Activated CD4-positive, alpha-beta T cell treated with anti-CD3 and anti-CD28 coated beads, Interleukin-2, amount 10 ng/mL, durations not matched to agents 24 days and 14 days (primary cell): ENCODE measurements at places on chromosomes 2 and 18. TPM values are rescaled to one million over a fixed set of nuclear protein-coding genes. Genes with fewer than 3 reads are reported as not detected.

GRCh38 chr18:4134700-4135099, 320.4 kb downstream of the DLGAP1 start:
- H3K4me1 ChIP-seq: no peaks in the 10 kb centered on the region
- H3K27me3 ChIP-seq: no peaks in the 10 kb centered on the region
- H3K4me3 ChIP-seq: no peak overlapping the region
- no peaks in the 10 kb centered on the region for H3K36me3 ChIP-seq
- no peak for DNase-seq
- H3K27ac ChIP-seq: no peak overlapping the region

- no peak overlapping the region for H3K27ac ChIP-seq
- peaks cover 62% of the 10 kb centered on the region for H3K36me3 ChIP-seq
- H3K4me1 ChIP-seq: no peaks in the 10 kb centered on the region
Observed at GRCh38 chr2:26202981-26203490, 30.1 kb downstream of the GAREM2 start.

The RIT2 gene
- total RNA-seq: not detected in 2 replicates

DNA sequence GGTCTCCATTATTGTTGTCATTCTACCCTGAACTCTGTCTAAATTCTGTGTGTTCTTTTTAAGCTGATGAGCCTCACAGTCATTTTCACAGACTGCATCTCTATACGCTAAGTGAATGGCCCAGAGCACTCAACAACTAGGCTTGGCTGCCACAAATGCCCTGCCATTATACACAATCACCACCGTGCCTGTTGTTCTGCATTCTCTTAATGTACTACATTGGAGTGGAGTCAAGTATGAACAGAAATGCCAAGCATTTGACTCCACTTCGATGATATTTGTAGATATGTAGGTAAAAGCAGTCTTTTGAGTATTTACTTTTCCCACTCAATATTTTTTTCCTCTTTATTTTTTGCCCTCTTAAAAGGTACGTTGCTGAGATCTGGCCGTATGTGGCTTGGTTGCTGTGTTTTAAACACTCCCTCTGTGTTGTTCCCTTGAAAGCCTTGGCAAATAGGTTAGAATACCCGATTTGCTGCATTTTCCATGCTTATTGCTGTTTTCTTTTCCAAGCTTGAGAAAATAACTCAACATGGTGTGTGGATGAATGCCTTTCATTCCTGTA, 36.2 kb upstream of the TMEFF2 start:
- H3K27me3 ChIP-seq: no peaks in the 10 kb centered on the region
- no peak overlapping the region for H3K4me3 ChIP-seq
- no peak overlapping the region for H3K27ac ChIP-seq
- no peak for DNase-seq
- H3K4me1 ChIP-seq: no peaks in the 10 kb centered on the region

The CNTNAP5 gene
- not detected in 2 replicates for total RNA-seq

The ZNF397 gene
- total RNA-seq: 19.2 and 22.6 TPM in 2 replicates

DNA sequence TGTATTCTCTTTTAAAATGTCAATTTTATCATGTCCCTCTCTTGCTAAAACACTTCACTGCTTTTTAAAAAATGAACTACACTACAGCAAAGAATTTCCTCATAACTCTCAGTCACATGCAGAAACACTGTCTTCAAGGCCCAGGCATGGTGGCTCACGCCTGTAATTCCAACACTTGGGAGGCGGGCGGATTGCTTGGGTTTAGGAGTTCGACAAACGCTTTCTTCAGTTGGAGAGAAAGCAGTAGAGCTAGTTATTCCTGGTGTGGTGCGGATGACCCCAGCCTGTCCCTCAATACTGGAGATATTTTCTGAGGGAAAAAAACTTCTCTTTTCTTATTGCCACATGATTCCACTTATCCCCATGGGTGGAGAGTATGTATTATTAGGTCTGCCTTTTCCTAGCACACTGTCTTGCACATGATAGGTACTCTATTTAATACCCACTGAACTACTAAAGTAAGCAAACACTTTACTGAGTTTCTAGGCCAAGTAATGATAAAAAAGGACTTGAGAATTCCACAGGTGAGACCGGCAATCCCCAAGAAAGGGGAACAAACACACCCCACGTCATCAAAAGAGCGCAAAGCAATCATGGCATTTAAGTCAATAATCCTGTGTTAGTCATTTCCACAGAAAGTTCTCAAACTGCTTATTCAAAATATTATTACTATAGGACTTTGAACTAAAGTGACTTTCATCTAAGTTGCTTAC, 77.1 kb downstream of the SPIRE1 start:
- peaks cover 2% of the 10 kb centered on the region for H3K27me3 ChIP-seq
- H3K36me3 ChIP-seq: no peaks in the 10 kb centered on the region
- no peak overlapping the region for H3K27ac ChIP-seq
- H3K4me3 ChIP-seq: no peak overlapping the region
- no peaks in the 10 kb centered on the region for H3K4me1 ChIP-seq

GRCh38 chr2:119808516-119809147, 48.9 kb downstream of the PTPN4 start:
- no peaks in the 10 kb centered on the region for H3K27me3 ChIP-seq
- H3K36me3 ChIP-seq: peaks cover 22% of the 10 kb centered on the region
- no peak overlapping the region for H3K27ac ChIP-seq
- no peak overlapping the region for H3K4me3 ChIP-seq

DNA sequence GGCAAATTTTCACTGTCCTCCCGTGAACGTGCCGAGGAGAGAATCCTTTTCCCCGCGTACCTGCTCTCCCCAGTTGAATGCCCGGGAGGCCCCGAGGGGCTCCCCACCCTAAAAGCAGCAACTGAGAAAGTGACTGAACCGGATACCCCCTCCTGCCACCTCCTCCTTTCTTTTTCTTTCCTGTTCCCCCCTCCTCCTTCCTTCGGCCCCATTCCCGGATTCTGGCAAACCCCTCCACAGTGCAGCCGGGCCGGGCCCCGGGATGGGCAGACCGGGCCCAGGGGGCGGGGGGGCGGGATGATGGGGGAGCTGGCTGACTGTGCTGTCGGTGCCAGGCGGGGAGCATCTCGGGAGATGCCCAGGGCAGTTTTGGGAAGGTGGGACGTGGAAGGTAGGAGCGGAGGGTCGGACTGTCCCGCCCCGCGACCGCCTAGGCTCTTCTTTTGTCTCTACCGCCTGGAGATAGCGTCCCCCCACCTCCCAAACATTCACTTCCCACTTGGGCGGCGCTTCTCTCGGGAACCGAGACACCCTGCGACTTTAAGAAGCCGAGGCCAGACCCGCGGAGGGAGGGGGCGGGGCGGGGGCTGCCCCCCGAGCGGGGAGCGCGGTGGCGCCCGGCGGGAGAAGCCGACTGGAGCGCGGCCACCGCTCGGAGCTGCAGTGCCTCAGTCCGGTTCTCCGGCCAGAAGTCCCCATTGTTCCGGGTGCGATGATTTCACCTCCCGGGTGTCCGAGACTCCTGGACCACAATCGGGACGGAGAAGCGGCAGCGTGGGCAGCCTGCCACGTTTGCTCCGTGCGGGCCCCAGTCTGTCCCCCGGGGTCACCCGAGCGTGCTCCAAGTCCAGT, 8.2 kb downstream of the DLX2 start:
- no peak for DNase-seq
- peak overlapping the region; percentile 5 for H3K27ac ChIP-seq
- peaks cover 28% of the 10 kb centered on the region for H3K4me1 ChIP-seq
- peaks cover 10% of the 10 kb centered on the region for H3K36me3 ChIP-seq
- H3K4me3 ChIP-seq: peak overlapping the region; percentile 82

DNA sequence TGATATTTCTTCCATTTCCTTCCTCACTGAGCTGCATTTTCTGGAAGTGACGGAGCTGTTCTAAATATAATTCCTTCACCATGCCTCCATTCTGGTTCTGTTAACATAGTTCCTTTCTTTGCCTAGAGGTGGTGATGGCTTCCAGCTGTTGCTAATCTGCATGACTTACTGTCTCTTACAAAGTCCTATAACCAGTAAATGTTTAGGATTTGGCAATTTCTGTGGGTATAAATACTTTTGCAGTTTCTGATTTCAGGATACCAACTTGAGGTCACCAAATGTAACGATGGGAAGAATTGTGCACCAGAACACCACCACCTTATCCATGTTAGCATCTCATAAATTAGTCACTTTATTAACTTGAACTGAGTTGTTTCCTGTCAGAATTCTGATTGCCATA, 101.7 kb upstream of the FN1 start:
- no peaks in the 10 kb centered on the region for H3K27me3 ChIP-seq
- no peaks in the 10 kb centered on the region for H3K36me3 ChIP-seq
- no peak for DNase-seq

GRCh38 chr2:96267159-96267971, 1.3 kb downstream of the CIAO1 start:
- peaks cover 56% of the 10 kb centered on the region for H3K36me3 ChIP-seq
- H3K27me3 ChIP-seq: no peaks in the 10 kb centered on the region
- peak overlapping the region; percentile 99 for H3K4me3 ChIP-seq
- peak overlapping the region; percentile 98 for H3K27ac ChIP-seq
- DNase-seq: peak; percentile 86

GRCh38 chr2:198408171-198408570, 603.8 kb downstream of the PLCL1 start:
- no peaks in the 10 kb centered on the region for H3K4me1 ChIP-seq
- no peak overlapping the region for H3K27ac ChIP-seq
- H3K36me3 ChIP-seq: no peaks in the 10 kb centered on the region
- no peak for DNase-seq
- H3K27me3 ChIP-seq: peaks cover 5% of the 10 kb centered on the region
- no peak overlapping the region for H3K4me3 ChIP-seq

DNA sequence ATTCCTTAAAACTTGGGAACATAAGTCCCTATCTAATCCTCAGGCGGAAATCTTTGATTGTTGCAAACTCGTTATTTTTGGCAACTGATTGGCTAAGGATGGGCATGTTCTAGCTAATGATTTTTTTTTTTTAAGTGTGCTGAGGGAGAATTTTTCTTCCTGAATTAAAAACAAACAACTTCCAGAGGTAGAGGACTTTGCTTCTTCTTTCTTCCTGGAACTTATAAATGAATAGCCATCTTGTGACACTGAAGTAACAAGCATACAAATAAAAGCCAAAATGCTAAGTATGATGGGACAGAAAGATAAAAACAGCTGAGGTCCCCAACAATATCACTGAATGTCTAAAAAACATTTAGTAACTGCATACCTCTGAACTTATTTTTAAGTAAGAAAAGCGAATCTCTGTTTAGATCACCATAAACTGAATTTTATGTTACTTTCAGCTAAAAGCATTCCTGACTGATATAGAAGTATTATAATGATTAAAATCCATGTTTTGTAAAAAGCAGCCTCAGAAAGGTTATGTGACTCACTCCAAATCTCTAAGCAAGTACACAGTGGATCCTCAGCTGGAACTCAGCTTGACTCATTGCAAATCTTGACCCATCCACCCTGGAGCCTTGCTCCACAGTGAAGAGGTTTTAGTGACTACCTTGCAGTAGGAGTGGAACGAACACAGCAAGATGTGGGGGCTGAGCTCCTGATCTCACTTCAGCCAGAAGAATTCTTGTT, 344.4 kb downstream of the CLIP4 start:
- H3K27ac ChIP-seq: no peak overlapping the region
- DNase-seq: no peak
- peaks cover 18% of the 10 kb centered on the region for H3K27me3 ChIP-seq
- H3K36me3 ChIP-seq: no peaks in the 10 kb centered on the region
- H3K4me1 ChIP-seq: no peaks in the 10 kb centered on the region
- no peak overlapping the region for H3K4me3 ChIP-seq

- no peak overlapping the region for H3K27ac ChIP-seq
- H3K27me3 ChIP-seq: peaks cover 9% of the 10 kb centered on the region
- no peak overlapping the region for H3K4me3 ChIP-seq
Observed at GRCh38 chr18:46298511-46298910, 194.3 kb downstream of the HAUS1 start.

The METAP1D gene
- total RNA-seq: 5.0 and 8.1 TPM in 2 replicates

DNA sequence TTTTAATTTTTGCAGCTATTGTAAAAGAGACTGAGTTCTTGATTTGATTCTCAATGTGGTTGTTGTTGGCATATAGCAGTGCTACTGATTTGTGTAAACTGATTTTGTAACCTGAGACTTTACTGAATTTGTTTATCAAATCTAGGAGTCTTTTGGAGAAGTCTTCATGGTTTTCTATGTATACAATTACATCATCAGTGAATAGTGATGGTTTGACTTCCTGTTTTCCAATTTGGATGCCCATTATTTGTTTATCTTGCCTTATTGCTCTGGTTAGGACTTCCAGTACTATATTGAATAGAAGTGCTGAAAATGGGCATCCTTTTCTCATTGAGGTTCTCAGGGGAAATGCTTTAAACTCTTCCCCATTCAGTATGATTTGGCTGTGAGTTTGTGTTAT, 99.7 kb downstream of the GULP1 start:
- no peaks in the 10 kb centered on the region for H3K27me3 ChIP-seq
- no peaks in the 10 kb centered on the region for H3K4me1 ChIP-seq
- no peak overlapping the region for H3K4me3 ChIP-seq
- DNase-seq: no peak

The MOCOS gene
- 0.21 and 0.57 TPM in 2 replicates for total RNA-seq

DNA sequence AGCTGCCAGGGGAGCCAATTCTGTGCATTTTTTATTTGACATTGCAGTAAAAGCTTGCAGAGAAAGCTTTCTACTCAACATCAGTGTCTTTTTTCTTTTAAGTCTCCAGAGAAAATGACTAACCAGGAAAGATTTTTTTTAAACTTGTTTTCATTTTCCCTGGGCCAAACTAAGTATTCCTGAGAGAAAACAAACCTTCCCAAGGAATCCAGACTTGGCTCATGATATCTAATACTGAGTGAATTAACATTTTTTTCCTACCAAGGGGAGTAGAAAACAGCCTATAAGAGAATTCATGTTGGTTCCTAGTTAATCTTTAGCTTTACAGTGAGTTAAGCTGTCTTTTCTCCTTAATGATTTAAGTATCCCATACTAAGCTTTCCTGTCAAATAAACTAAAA, 46.7 kb downstream of the DAPL1 start:
- DNase-seq: no peak
- H3K27ac ChIP-seq: no peak overlapping the region
- H3K27me3 ChIP-seq: peaks cover 7% of the 10 kb centered on the region
- H3K4me1 ChIP-seq: no peaks in the 10 kb centered on the region
- no peaks in the 10 kb centered on the region for H3K36me3 ChIP-seq
- no peak overlapping the region for H3K4me3 ChIP-seq

The LIMS4 gene
- not detected in 2 replicates for total RNA-seq

The CDH19 gene
- not detected in 2 replicates for total RNA-seq

DNA sequence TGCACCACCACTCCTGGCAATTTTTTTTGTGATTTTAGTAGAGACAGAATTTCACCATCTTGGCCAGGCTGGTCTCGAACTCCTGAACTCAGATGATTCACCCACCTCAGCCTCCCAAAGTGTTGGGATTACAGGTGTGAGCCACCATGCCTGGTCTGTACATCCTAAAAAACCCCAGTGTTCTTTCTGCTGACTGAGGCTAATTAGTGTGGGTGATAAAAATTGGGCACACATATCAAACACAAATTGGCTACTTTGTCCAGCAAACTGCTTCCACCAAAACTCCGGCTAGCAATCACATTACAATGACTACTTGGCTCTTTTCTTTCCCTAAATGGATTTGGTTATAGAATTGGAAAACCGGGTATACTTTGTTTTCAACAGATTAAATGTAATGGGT, 153.9 kb downstream of the SLC8A1 start:
- DNase-seq: no peak
- H3K36me3 ChIP-seq: no peaks in the 10 kb centered on the region
- H3K4me1 ChIP-seq: no peaks in the 10 kb centered on the region
- H3K4me3 ChIP-seq: no peak overlapping the region
- no peak overlapping the region for H3K27ac ChIP-seq

The IGFBP5 gene
- total RNA-seq: not detected in 2 replicates

GRCh38 chr2:237498341-237498740, 11.3 kb downstream of the MLPH start:
- H3K27me3 ChIP-seq: peaks cover 17% of the 10 kb centered on the region
- no peak overlapping the region for H3K4me3 ChIP-seq
- no peak for DNase-seq
- peaks cover 9% of the 10 kb centered on the region for H3K4me1 ChIP-seq
- no peaks in the 10 kb centered on the region for H3K36me3 ChIP-seq

GRCh38 chr2:199784512-199784911, 66.5 kb downstream of the FTCDNL1 start:
- H3K36me3 ChIP-seq: no peaks in the 10 kb centered on the region
- no peak overlapping the region for H3K27ac ChIP-seq
- no peaks in the 10 kb centered on the region for H3K27me3 ChIP-seq
- DNase-seq: no peak
- no peak overlapping the region for H3K4me3 ChIP-seq

The FLACC1 gene
- total RNA-seq: 1.1 and 1.4 TPM in 2 replicates
